ENCODE measurements at places on chromosomes 4 and X. TPM values are rescaled to one million over a fixed set of nuclear protein-coding genes. Genes with fewer than 3 reads are reported as not detected.

- DNase-seq = no peak
Observed at GRCh38 chrX:19625612-19626011, 110.3 kb upstream of the MAP3K15 start.

Gene USP9X
- 80.9 TPM for total RNA-seq

Gene KCTD8
- 0.67 TPM for total RNA-seq

Gene CBLL2
- total RNA-seq = not detected

Gene ANXA10
- not detected for total RNA-seq

Gene GPC4
- 3.6 TPM for total RNA-seq
